K562 (cell line): ENCODE measurements at places on chromosomes 16 and 17. TPM values are rescaled to one million over a fixed set of nuclear protein-coding genes. Genes with fewer than 3 reads are reported as not detected.

KCNJ16 gene
- total RNA-seq = 0.04 TPM in 1 of 2 replicates, not detected in the other

DNA sequence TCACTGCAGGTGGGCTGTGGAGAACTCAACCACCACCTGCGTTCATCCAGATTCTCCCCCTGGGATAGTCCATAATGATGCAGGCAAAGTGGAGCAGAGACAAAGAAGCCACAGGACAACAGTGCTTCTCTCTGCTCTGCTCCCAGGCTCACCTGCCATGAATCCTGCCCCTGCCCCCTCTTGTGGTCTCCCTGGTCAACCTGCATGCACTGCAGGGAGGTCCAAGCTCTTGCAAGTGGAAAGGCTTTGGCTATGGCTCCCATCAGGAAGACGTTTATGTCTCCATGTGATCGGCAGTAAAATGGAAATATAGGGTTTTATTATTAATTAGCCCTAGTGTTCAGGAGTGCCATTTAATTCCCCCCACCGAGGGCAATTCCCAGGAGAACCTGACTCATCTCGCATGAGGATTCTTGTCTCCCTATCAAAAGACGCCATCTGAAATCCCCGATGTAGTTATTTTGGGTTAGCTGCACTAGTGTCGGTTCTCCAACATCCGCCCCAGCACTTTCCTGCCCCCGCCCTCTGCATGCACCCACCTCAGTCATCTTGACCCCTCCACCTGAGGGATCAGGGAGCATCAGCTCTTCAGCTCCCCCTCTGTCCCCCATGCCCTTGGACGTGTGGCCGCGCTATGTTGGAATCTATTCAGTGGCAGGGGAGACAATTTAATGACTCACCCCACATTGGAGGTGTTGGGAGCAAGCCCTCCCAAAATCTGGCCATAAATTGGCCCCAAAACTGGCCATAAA lies 91.8 kb downstream of the KCNJ12 start:
- no peaks in the 10 kb centered on the region for H3K4me1 ChIP-seq
- no peak for DNase-seq
- H3K36me3 ChIP-seq = no peaks in the 10 kb centered on the region
- H3K4me3 ChIP-seq = no peak overlapping the region
- no peak overlapping the region for H3K27ac ChIP-seq
- peaks cover 4% of the 10 kb centered on the region; the same call in 2 of the 3 replicates for H3K27me3 ChIP-seq

ZG16B gene
- 0.35 and 0.40 TPM in 2 replicates for total RNA-seq

DNA sequence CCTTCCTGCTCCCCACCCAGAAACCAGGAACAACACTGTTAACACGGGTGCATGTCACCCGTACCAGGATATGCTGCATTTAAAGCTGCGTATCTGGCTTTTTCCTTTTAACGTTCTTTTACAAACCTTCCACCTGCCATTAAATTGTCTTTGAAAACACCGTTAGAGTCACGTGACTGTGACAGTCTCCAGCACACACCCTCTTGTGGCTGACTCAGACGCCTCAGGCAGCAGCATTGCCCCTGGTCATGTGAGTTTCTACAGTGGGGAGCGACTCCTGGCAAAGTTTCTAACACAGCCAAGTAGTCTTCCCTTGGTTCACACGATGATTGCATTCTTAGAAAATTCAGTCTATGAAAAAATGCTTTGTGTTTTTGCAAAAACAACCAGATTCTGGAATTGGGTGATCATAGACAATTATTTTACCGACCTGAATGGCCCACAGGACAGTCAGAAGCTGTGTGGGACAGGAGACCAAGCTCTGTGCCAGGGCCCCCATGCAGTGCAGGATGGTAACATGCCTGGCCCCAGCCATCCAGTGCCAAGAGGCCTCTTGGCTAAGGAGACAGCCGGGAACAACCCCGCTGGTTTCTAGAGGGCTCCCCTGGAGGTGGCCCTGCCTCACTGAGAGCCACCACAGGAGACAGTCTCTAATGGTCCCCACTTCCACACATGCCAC lies 199.1 kb downstream of the KATNIP start:
- peak overlapping the region; percentile 25; the same call in 2 of the 3 replicates for H3K27ac ChIP-seq
- H3K4me3 ChIP-seq = no peak overlapping the region
- H3K27me3 ChIP-seq = no peaks in the 10 kb centered on the region

- H3K4me1 ChIP-seq = peaks cover 14% of the 10 kb centered on the region; the same call in 2 of the 3 replicates
- no peak overlapping the region for H3K4me3 ChIP-seq
- H3K36me3 ChIP-seq = peaks cover 19% of the 10 kb centered on the region; the same call in 1 of the 3 replicates
- DNase-seq = peak; percentile 62
- H3K27ac ChIP-seq = peak overlapping the region; percentile 39; the same call in 2 of the 3 replicates
Observed at GRCh38 chr16:88870608-88871348, 4.3 kb upstream of the PABPN1L start.

DNA sequence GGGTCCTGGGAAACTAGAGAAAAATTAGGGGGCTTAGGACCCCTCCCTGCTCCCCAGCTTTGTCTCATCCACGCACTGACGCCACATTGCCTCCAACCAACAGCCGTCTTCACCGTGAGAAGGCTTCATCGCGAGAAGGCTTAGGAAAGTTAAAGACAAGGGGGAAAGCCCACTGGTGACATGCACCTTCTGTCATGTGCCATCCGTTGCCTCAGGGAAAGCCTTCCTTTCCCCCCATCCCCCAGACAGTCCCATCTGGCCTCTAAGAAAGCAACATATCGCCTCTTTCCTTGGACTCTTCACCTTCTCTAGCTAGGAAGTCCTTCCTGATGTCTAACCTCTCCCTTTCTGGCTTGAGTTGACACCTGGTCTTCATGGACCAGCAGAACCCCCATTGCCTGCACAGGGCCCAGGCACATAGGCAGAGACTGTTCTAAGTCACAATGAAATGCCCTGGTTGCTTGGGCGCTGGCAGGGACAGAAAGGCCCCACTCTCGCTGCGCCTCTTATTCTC lies 2.1 kb downstream of the FOXN1 start:
- H3K27me3 ChIP-seq = peaks cover 61% of the 10 kb centered on the region
- no peak overlapping the region for H3K27ac ChIP-seq
- no peak overlapping the region for H3K4me3 ChIP-seq
- H3K36me3 ChIP-seq = no peaks in the 10 kb centered on the region

- H3K36me3 ChIP-seq = peaks cover 42% of the 10 kb centered on the region; the same call in 2 of the 3 replicates
- no peak overlapping the region for H3K4me3 ChIP-seq
- peak overlapping the region; percentile 92 for H3K27ac ChIP-seq
- peak; percentile 78 for DNase-seq
Observed at GRCh38 chr17:27578718-27579085, 52.3 kb upstream of the LGALS9 start.

DNA sequence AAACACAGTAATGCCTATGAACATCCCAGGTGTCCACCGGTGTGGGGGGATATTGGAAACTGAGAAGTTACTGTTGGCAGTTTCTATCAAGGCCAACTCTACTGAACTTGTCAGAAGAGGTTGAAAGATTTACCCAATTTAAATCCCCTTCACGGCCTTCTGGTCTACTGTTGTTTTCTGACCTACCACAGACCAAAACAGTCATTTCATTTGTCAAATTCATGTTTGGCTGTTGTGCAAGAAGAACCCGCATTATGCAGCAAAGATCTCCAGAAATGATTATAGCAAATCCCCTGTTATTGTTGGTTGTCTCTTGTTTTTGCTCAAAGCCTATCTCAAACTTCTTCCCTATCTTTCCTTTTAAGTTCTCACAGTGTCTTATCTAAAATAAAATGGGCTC lies 73.1 kb upstream of the MAF start:
- no peaks in the 10 kb centered on the region for H3K27me3 ChIP-seq
- no peak overlapping the region for H3K27ac ChIP-seq
- no peak for DNase-seq
- no peak overlapping the region for H3K4me3 ChIP-seq
- no peaks in the 10 kb centered on the region for H3K4me1 ChIP-seq
- H3K36me3 ChIP-seq = no peaks in the 10 kb centered on the region
